ENCODE measurements at places on chromosomes 1 and 21.

DNA sequence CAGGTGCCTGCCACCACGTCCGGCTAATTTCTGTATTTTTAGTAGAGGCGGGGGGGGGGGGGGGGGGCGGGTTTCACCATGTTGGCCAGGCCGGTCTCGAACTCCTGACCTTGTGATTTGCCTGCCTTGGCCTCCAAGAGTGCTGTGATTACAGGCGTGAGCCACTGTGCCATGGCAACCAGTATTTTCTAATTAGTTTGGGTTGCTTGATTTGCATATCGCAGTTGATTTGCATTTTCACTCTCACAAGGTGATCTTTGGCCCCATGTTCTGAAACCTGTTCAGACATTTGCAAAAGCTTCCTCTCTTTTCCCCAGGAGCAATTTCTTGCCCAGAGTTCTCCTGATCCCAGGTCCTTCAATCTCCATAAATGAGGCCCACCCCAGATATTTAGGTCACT is 1.7 kb downstream of the TOR3A start:
- no peak for DNase-seq

DNA sequence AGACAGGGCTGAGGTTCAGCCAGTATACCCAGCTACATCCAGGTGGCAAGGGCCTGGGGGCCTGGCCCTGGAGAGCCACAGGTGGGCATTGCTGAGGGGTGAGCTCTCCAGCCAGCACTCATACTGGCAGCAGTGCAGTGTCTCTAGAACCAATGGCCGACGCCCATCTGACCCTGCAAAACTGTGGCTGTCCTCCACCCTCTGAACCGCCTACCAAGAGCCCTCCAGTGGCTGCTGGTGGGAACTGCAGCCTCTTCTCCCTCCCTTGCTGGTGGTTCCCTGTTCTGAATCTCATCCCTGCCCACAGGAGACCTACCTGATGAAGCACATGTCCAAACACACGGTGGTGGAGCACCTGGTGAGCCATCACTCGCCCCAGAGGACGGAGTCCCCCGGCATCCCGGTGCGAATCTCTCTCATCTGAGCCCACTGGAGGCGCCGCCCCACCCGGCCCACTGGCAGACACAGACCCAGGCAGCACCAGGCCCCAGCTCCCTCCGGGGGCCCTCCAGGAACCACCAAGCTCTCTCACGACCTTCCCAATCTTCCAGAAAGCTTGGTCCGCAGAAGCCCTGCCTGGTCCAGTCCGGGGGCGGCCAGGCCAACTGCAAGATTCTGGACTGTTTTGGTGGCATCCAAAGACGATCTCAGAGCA is 22.1 kb downstream of the A3GALT2 start:
- DNase-seq, result peak; percentile 35

- no peak for DNase-seq
These were observed 15.5 kb downstream of the TEX38 start for GRCh38 chr1:46687093-46687659.

GRCh38 chr1:62318756-62319544 is at the start of gene KANK4:
TSS of gene KANK4 (minus strand) at chr1:62319434. CDS start at chr1:62281564, 37,870 bp downstream.
- no peak for DNase-seq

DNA sequence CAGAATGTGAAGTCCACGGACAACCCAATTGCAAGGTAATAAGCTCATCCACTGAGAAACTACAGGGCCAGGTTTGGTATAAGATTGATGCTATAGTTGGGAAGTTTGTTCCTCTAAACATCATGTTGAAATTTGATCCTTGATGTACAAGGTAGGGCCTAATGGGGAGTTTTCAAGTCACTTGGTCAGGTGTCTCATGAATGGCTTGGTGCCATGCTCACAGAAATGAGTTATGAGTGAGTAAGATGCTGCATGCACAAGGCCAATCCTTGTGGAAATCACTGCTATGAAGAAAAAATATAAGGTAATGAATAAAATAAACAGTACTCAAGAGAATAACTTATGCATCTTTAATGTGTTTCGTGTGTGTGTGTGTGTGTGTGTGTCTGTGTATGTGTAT is 1891.2 kb downstream of the NCAM2 start:
- no peak for DNase-seq

GRCh38 chr1:175303201-175303707 is 110.7 kb upstream of the KIAA0040 start:
- DNase-seq, result no peak

DNA sequence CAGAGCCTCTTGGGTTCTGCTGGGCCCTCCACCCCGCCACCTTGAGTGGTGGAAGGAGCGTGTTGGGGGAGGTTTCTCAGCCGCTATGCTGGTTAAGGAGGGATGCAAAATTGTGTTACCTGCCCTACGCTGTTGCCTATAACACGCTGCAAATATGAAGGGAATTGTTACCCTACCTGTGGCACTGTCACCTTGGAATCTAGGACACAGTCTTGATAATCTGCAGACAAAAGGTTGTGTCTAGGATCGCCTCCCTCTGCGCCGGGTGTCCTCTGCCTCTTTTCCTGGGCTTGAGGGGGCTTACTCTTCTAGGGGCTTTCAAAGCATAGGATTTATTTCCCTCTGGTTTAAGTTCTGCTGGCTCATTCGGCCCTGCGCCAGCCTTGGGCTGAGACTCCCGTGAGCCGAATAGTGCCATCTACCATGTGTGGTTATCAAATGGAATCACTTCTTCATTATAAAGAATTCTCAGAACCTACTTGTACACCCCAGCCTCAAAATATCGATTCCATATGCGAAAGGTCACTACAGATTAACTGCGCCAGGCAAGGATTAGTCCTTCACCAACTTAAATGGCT is 697 bp downstream of the SLC22A15 start:
- no peak for DNase-seq

DNA sequence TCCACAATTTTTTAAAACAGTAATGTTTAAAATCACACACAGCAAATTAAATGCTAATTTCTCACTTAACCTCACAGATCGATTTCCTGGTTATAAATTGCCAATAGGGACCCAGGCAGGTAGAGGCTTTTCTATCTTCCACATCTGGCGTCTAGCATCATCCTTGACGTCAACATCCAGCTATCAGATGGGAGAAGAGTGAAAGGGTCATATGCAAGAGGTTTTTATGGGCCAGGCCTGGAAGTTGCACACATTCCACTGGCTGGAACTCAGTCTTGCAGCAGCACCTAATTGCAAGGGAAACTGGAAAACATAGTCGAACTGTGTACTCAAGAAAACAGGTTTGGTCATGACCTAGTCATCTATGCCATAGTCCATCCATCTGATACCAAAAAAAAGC is 6.0 kb upstream of the EEIG2 start:
- no peak for DNase-seq

- DNase-seq, result no peak
These were observed 86.2 kb downstream of the ATG4C start for GRCh38 chr1:62870148-62870547.

DNA sequence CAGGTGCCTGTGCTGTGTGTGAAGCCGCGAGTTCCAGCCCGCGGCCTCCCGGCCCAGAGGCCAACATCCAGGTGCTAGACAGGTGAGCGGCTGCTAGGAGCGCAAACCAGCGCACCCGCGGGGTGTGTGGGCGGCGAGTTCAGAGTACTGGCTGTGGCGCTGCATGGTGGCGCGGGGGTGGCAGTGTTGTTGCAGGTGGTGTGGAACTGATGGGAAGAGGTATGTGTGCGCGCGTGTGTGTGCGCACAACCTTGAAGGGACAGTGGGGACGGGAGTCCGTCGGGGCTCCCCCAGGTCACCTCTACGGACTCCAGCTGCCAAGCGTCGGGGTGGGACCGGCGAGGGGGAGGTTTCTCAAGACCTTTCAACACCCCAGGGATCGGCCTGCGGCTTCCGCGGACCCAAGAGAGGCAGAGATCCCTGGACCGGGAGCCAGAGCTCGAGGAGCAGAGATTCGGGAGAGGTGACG is 433 bp upstream of the DMBX1 start:
- DNase-seq, result peak; percentile 44

- DNase-seq, result no peak
These were observed 41.7 kb downstream of the PKP1 start for GRCh38 chr1:201324821-201325677.

GRCh38 chr1:14809191-14809981 is 210.9 kb downstream of the KAZN start:
- DNase-seq, result no peak

GRCh38 chr1:41282679-41283317 is 40.7 kb upstream of the SCMH1 start:
- no peak for DNase-seq

- no peak for DNase-seq
These were observed 59.1 kb downstream of the PLXNA2 start for GRCh38 chr1:208184966-208185654.

GRCh38 chr1:5564578-5565257 is 427.5 kb downstream of the NPHP4 start:
- DNase-seq, result no peak

GRCh38 chr1:54981466-54981865 is 1.0 kb downstream of the TMEM61 start:
- no peak for DNase-seq

DNA sequence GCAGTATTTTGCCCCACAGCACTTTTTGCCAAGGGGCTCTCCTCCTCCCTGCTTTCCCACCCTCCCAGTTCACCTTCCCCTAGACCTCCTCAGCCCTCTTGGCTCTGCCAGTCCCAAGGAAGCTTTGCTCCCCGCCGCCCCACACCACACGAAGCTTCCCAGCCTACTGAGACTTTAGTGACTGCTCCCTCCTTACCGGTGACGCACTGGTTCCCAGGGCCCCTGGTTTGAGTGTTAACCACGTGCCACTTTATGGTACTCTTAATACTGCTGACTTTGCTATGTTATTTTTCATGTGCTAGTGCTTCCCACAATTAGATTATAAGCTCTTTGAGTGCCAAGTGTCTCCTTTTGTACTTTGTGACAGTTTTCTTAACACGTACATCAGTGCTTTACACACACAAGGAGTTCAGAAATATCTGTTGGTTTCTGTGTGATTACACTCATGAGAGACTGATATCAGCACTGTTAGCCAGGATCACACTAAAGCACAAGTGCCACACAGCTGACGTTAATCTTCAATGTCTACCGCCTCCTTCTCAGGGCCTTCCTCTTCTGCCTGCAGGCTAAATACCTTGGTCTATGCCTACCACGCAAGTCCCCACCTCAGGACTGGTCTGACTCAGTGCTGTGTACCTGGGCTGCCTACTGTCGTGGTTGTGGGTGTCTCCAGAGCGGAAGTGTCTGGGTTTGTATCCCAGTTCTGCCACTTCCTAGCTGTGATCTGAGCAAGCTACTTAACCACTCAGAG is 61.0 kb downstream of the DNTTIP2 start:
- DNase-seq, result peak; percentile 32

DNA sequence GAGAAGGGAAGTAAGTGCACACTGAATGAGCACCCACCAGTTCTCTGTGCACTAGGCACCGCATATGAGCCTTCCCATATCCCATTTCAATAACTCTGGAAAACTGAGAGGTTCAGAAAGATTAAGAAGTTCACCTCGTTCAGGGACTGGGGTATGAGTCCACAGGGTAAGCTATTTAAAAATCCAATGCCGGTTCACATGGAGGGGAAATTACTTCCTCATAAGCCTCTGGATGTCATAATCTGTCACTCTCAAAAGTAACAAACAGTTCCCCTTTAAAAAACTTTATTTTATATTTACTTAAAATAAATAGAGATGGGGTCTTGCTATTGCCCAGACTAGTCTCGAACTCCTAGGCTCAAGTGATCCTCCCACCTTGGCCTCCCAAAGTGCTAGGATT is 1.9 kb downstream of the OR2B11 start:
- DNase-seq, result no peak

GRCh38 chr1:37034121-37035013 is at the start of gene GRIK3:
TSS of gene GRIK3 (minus strand) at chr1:37034515. CDS start at chr1:37034108, 407 bp downstream.
- DNase-seq, result no peak

- DNase-seq, result no peak
These were observed 157.2 kb downstream of the KIF26B start for GRCh38 chr1:245311887-245312536.

- DNase-seq, result no peak
These were observed 9.1 kb upstream of the SCYL3 start for GRCh38 chr1:169902751-169903150.

GRCh38 chr1:93839307-93839706 is 39.7 kb downstream of the DNTTIP2 start:
- no peak for DNase-seq

DNA sequence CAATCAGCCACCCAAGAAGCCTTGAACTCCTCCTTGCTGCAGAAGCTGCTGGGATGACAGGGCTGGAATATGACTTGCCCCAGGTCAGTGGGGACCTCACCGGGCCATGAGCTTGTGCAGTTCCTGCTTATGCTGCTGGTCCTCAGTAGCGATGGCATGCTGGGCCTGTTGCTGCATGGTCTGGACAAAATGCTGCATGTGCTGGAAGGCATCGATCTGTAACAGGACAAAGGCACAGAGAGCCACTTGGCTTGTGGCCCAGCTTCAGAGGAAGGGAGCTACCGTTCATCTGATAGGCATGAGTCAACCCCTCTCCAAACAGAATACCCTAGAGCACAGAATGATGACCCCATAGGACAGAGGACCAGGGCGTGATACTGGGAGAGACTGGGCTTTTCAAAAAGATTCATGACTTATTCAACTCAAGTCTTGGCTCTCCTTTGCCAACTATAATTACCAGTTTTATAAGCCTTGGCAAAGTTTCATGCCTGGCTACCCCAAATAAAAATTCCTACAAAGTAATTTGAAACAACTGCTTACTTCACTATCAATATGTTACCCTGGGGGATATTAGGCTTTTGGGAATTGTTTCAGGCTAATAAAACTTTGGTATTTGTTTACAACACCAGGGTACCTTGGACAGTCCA is 34.7 kb upstream of the EXOSC10 start:
- DNase-seq, result no peak

GRCh38 chr1:147773215-147773715 is 12.9 kb upstream of the GJA5 start:
- DNase-seq, result no peak

GRCh38 chr1:156428746-156429288 is 59.8 kb downstream of the RHBG start:
- DNase-seq, result no peak

GRCh38 chr1:147723691-147724323 is 36.6 kb downstream of the GJA5 start:
- DNase-seq, result peak; percentile 5

DNA sequence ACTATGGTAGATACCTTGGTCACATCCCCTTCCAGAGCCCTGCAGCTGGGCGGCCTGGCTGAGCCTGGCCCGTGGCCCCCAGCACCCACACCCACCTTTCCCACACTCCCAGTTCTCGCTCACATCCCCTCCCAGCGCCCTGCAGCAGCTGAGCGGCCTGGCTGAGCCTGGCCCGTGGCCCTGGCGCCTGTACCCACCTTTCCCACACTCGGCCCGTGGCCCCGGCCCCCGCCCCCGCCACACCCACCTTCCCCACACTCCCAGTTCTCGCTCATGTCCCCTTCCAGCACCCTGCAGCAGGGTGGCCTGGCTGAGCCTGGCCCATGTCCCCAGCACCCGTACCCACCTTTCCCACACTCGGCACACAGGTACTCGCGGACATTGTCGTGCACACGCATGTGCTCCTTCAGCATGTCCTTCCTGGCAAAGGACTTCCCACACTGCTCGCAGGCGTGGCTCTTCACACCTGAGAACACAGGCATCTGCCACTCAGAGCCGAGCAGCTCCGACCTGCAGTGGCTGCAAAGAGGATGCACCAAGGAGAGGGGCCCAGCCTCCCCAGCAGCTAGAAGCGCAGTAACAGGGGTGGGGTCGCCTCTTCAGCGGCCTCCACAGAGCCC is 52.5 kb upstream of the RIPK4 start:
- no peak for DNase-seq

Data from activated CD4-positive, alpha-beta T cell treated with anti-CD3 and anti-CD28 coated beads for 4 hours (primary cell).